ENCODE measurements at places on chromosomes 3 and 15.

- no peaks in the 10 kb centered on the region for H3K27me3 ChIP-seq
- peaks cover 53% of the 10 kb centered on the region for H3K4me1 ChIP-seq
- H3K36me3 ChIP-seq = peaks cover 10% of the 10 kb centered on the region
- DNase-seq = no peak
These were observed 3.1 kb upstream of the ACKR4 start for GRCh38 chr3:132593947-132594323.

GRCh38 chr15:79989682-79990081, 18.7 kb upstream of the BCL2A1 start:
- peaks cover 22% of the 10 kb centered on the region for H3K27me3 ChIP-seq
- H3K4me1 ChIP-seq = no peaks in the 10 kb centered on the region
- DNase-seq = peak; percentile 56
- H3K27ac ChIP-seq = no peak overlapping the region
- H3K36me3 ChIP-seq = no peaks in the 10 kb centered on the region
- H3K4me3 ChIP-seq = no peak overlapping the region

DNA sequence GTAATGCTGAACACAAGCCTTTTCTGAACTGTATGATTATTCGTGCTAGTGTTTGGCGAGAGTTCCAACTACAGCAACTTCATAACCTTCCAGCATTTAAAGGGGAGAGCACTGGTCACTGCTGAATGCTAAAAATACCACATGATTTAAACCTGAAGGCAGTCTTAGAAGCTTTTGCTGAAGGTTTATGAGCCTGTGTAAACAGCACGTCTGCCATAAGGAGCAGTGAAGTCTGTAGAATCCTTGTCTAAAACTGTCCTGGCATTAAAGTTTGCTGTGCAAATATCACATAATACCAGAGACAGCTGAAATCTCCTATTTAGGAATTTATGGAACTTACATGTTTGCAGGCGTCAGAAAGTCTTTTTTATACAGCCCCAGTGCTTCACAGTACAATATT, 5.9 kb downstream of the SATB1 start:
- no peak for DNase-seq
- H3K36me3 ChIP-seq = peaks cover 21% of the 10 kb centered on the region
- H3K4me1 ChIP-seq = peaks cover 10% of the 10 kb centered on the region
- H3K27ac ChIP-seq = no peak overlapping the region

DNA sequence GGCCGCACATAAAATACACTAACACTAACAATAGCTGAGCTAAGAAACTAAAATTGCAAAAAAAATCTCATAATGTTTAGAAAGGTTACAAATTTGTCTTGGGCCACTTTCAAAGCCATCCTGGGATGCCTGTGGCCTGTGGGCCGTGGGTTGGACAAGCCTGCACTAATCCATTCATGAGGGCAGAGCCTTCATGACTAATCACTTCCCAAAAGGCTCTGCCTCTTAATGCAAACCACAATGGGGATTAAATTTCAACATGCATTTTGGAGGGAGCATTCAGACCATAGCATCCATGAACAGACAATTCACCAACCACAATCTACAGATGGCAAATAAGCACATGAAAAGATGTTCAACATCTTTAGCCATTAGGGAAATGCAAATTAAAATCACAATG, 128.2 kb downstream of the SUCLG2 start:
- no peaks in the 10 kb centered on the region for H3K27me3 ChIP-seq
- DNase-seq = no peak
- no peak overlapping the region for H3K4me3 ChIP-seq
- no peak overlapping the region for H3K27ac ChIP-seq
- peaks cover 35% of the 10 kb centered on the region for H3K4me1 ChIP-seq

DNA sequence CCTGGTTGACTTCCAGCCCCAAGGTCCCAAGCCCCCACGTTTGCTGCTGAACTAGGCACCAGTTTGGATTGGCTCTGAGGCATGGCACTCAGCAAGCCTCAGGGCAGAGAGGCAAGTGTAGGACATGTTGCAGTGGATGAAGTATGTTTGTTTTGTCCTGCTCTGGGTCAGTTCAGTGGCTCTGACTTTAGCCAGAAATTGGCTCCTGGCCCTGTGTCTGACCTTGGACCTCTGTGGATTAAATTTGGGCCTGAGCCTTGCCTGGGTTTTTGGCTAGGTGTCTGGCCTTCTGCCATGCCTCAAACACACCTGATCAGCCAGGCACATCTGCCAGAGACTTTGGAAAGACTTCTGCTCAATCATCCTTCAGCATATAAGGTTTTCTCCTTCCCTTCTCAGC, 3.6 kb upstream of the MRAS start:
- peaks cover 15% of the 10 kb centered on the region for H3K4me1 ChIP-seq
- no peaks in the 10 kb centered on the region for H3K36me3 ChIP-seq
- H3K27ac ChIP-seq = no peak overlapping the region
- no peak overlapping the region for H3K4me3 ChIP-seq
- peaks cover 3% of the 10 kb centered on the region for H3K27me3 ChIP-seq

DNA sequence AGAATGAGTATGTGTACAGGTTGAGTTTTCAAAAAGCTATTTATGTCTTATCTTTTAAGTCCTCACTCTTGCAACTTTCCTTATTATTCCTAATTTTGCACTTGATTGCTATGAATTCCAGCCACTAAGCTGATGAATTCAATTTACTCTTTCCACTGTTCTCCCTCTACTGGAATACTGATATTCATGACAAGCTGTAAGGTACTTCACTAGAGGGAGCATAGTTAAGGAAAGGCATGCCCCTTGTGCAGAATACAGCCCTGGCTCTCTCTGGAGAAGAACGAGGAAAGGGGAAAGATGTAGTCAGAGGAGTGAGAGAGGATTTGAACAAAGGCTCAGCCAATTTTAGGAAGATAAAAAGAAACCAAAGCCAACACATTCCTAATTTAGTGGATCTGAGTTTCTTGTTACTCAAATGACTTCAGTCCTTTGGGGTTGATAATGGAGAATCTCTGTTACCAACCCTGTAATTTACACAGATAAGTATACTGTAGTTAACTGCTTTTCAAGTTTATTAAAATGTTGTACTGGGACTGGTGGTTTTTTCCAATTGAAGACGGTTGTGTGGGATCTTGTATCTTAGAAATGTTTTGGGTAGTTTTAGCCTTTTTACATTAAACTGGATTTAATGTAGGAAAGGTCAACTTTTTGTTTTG, 4.0 kb downstream of the SCAANT1 start:
- peak overlapping the region; percentile 9 for H3K27ac ChIP-seq
- peaks cover 29% of the 10 kb centered on the region for H3K4me1 ChIP-seq
- no peaks in the 10 kb centered on the region for H3K27me3 ChIP-seq
- no peak for DNase-seq
- no peak overlapping the region for H3K4me3 ChIP-seq

DNA sequence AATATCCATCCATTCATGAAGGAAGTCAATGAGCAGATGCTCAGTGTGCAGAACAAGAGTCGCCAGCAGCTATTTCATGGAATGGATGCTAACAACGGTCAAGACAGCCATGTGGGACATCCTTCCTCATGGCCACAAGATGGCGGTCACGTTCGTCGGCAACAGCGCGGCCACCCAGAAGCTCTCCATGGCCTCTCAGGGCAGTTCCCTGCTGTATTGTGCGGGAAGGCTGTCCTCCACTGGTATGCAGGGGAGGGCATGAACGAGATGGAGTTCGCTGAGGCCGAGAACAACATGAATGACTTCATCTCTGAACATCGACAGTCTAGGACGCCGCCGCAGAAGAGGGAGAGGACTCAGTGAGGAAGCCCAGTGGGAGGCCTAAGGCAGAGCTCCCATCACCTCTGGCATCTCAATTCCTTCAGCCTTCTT, 208.3 kb downstream of the TJP1 start:
- H3K27ac ChIP-seq = no peak overlapping the region
- H3K36me3 ChIP-seq = no peaks in the 10 kb centered on the region
- H3K4me1 ChIP-seq = peaks cover 28% of the 10 kb centered on the region
- peak; percentile 81 for DNase-seq

GRCh38 chr15:101198800-101199199, 53.0 kb downstream of the CHSY1 start:
- no peak overlapping the region for H3K4me3 ChIP-seq
- H3K36me3 ChIP-seq = no peaks in the 10 kb centered on the region
- H3K27me3 ChIP-seq = no peaks in the 10 kb centered on the region

GRCh38 chr15:50219820-50220219, 37.8 kb downstream of the SLC27A2 start:
- no peak for DNase-seq
- no peak overlapping the region for H3K4me3 ChIP-seq
- H3K36me3 ChIP-seq = no peaks in the 10 kb centered on the region
- H3K4me1 ChIP-seq = peaks cover 4% of the 10 kb centered on the region
- no peak overlapping the region for H3K27ac ChIP-seq

DNA sequence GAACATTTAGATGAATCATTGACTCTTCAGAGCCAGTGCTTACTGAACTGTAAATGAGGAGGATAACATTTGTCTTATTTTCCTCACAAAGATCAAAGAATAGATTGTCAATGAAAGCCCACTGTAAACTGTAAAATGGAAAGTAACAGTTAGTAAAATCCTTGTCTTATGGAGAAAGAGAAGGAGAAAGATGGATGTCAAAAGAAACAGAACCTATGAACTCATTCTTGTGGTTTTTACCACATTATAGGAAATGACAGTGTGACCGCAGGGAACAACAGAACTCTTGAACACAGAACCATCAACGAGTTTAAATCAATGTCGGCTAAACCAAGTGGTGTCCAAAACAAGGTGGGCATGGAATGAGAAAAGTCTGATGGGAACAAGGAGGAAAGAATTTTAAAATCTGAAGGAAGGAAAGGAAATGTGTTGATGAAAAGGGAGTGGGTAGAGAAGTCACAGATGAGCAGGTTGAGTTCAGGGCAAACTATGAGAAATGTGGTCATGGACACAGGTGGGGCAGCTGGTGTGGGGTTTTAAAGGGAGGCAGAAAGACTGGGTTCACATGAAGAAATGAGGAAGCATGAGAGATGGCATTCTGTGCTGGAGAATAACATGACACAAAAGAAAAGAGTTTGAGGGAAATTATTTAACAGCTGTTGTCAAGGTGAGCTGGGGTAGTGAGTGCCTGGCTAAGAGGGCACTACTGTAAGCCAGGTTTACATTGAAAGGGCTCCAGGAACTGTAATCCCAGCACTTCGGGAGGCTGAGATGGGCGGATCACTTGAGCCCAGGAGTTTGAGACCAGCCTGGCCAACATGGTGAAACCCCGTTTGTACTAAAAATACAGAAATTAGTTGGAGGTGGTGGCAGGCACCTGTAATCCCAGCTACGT, 42.4 kb upstream of the ETV5 start:
- no peak overlapping the region for H3K27ac ChIP-seq
- H3K4me1 ChIP-seq = no peaks in the 10 kb centered on the region
- H3K4me3 ChIP-seq = no peak overlapping the region
- H3K36me3 ChIP-seq = no peaks in the 10 kb centered on the region

DNA sequence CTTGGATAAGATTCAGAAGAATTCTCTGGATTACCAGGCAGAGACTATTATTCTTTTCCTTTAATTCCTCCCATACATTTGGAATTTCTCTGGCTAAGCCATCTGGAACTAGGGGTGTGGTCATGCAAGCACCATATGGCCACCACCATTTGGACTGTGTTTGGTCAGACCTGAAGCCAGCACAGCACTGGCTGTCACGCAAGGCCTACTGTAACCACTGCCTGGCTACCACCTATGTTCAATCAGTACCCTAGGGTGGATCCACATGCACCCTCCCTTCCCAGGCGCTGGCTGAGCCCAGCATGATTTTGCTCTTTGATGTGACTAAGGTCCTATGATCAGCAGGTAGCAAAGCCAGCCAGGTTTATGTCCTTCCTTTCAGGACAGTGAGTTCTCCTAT, 287.8 kb upstream of the GOLIM4 start:
- no peak overlapping the region for H3K4me3 ChIP-seq
- DNase-seq = no peak
- no peaks in the 10 kb centered on the region for H3K27me3 ChIP-seq
- H3K36me3 ChIP-seq = no peaks in the 10 kb centered on the region
- no peaks in the 10 kb centered on the region for H3K4me1 ChIP-seq
- no peak overlapping the region for H3K27ac ChIP-seq

DNA sequence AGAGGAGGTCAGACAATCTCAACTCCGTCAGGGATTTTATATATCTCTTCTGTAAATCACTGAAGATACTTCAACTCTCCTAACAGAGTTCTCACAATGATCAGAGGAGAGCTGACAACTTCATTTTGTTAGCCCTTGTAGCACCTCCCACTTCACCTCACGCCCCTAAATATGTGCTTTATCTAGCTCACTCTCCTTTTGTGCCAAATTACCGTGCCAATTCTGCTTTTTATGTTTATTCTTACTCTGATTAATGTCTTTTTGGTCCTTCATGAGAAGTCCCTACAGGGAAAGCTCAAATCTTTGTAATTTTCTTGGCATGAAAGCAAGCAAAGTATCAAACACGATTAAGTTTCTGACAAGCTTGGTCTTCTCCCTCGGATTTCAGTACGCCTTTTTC, 636.1 kb upstream of the NAALADL2 start:
- H3K27ac ChIP-seq = no peak overlapping the region
- H3K36me3 ChIP-seq = no peaks in the 10 kb centered on the region
- H3K27me3 ChIP-seq = no peaks in the 10 kb centered on the region
- no peak for DNase-seq
- no peak overlapping the region for H3K4me3 ChIP-seq

GRCh38 chr15:48592933-48593332, 52.6 kb downstream of the FBN1 start:
- peak overlapping the region; percentile 88 for H3K27ac ChIP-seq
- no peak for DNase-seq
- peaks cover 41% of the 10 kb centered on the region for H3K4me1 ChIP-seq

DNA sequence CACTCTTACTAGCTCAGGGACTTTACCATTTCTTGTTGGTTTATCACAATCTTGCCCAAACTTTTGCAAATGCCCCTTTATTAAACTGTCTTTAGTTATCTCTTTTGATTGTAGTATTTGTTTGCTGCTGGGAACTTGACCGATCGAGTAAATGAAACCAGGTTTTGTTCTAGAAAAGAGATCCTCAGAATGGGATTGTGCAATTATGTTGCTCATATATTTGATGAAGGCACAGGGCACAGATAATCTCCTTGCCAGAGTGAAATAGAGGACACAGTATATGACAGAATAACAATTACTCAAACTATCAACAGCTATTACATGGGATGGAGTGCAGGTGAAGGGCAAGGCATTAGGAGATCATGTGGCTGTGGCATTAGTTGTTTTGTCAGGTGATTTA, 216.6 kb upstream of the RASGRP1 start:
- H3K4me1 ChIP-seq = no peaks in the 10 kb centered on the region
- no peak overlapping the region for H3K4me3 ChIP-seq
- H3K36me3 ChIP-seq = peaks cover 4% of the 10 kb centered on the region
- H3K27me3 ChIP-seq = peaks cover 19% of the 10 kb centered on the region
- H3K27ac ChIP-seq = no peak overlapping the region

GRCh38 chr15:100061944-100062343, 279.8 kb downstream of the ADAMTS17 start:
- peaks cover 7% of the 10 kb centered on the region for H3K4me1 ChIP-seq
- no peaks in the 10 kb centered on the region for H3K36me3 ChIP-seq
- H3K4me3 ChIP-seq = no peak overlapping the region
- DNase-seq = no peak
- H3K27ac ChIP-seq = no peak overlapping the region
- H3K27me3 ChIP-seq = peaks cover 17% of the 10 kb centered on the region

GRCh38 chr15:35956056-35956455, 410.1 kb upstream of the DPH6 start:
- no peaks in the 10 kb centered on the region for H3K36me3 ChIP-seq
- H3K4me1 ChIP-seq = peaks cover 14% of the 10 kb centered on the region
- no peak overlapping the region for H3K27ac ChIP-seq
- no peak for DNase-seq

Data from osteocyte (in vitro differentiated cells).